ENCODE measurements at places on chromosomes 6 and 20.
A peak's percentile ranks its signal among the peaks of the same experiment; 100 is the strongest.

DNA sequence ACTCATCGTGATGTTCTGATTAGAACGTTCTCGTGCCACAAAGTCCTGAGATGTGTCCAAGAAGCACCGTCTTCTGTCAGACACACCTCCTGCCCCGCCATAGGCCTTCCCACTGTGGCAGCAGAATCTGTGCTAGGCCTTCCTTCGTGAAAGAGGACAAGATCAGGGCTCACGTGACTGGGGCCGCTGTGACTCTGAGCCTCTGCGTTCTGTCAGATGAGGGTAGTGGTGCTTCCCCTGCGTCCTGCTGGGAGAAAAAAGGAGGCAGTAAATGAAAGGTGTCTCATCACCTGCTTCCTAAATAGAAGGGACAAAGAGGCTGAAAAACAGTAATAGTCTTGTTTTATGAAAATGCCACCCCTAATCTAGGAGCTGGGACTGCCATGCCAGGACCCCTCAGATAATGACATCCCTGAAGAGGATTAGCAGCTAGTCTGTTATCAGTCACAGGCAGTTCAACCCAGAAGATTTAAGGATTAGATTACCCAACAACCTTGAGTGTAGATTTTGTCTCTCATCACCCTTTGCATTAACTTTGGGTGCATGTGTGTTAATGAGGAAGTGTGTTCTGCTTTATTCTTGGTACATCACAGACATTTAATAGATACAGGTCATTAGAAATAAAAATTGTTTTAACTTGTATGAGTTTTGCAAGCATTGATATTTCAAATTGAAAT is 4.1 kb downstream of the DNAJC5 start:
- no peak for DNase-seq

GRCh38 chr6:33427585-33428223 is 7.8 kb downstream of the SYNGAP1 start:
- DNase-seq, result peak; percentile 46

DNA sequence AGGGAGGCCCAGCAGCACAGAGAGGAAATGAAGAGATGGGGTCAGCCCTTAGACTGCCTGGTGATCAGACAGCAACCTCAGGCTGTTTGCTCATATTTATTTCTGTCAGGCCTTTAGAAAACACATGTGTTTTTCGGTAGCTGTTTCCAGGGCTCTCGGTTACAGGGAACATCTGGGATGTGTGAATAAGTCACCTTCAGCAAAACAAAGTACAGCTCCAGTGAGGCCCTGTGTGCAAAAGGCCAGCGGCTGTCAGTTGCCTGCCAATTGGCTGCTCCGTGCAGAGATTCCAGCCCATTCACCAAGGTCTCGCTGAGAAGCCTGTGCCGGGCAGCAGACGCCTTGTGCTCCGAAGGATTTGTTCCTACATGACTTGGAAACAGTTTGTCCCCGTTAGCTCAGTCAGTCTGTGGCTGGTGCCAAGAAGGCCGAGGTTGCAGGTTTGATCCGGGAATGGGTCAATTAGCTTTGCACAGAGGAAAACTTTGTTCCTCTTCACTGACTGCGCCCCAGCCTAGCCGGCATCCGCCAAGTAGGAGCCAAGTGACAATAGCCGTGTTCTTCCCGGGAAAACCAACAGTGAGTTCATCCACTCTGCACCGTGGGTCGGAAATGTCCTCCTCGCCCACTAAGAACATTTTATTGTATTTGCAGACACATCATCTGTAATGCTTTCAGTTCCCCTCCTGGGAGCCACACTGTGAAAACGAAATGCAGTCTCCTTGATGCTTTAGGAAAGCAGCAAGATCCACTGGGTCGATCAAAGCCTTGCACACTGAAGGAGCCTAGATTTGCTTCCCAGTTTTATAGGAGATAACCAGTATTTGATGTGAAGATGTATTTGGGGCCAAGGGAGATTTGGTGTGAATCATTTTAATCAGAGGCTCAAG is 315.4 kb upstream of the CDYL start:
- DNase-seq, result no peak

- DNase-seq, result no peak
Observed at GRCh38 chr6:145274083-145274482, 461.2 kb downstream of the EPM2A start.

DNA sequence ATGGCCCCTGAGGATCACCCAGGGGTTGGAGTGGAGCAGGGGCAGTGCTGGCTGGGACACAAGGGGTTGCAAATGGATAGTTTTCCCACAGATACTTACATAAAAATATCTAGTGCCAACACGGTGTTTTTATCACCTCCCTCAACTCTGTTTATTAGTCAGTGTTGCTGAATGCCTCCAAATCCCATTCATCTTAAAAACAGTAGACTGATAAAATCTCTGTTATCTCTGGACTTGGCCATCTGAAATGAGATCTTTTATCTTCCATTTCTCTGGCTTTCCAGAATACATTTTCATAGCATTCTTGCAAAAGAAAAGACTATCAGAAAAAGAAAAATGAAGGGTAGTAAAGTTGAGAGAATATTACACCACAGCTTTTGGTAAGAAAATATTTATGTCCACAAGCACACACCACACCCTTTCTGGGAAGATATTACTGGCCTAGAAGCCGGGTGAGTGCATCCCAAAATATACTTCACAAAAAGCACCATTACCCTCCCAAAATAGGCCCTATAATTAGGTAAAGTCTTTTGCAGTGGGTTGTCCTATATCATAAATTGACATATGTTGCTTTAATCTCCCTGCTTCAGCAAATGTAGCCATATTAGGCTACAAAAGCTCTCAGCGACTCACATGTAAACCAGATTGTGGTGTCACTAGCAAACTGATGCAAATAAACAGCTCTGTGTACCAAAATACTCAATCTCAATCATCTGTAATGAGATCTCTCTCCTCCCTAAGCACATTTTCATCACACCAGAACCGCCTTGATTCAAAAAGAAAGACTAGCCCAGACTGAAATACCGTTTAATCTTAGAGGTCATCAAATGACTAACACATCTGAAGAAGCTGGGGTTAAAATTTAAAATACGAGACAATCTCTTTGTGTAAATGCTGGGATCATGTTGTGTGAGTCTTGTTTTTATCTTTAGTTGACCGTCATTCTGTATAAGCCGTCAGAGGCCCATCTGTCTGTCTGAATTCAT is 96.7 kb downstream of the FYN start:
- no peak for DNase-seq

- DNase-seq, result no peak
Observed at GRCh38 chr6:35677456-35677855, 11.3 kb downstream of the FKBP5 start.

DNA sequence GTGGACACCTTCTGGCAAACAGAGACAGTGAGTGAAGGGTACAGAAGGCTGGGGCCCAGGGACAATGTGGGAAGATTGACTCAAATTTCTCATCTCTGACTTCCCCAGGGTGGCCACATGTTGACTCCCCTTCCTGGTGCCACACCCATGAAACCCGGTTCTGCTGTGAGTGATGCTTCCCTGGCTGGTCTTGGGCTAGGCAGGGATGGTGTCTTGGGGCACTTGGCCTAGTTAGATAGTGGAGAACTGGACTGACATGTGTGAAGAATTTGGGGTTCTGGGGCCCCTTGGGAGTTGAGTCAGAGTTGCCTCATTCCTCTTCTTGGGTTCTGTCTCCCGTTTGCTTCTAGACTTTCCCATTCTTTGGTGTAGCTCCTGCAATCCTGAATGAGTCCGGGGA is 34.2 kb downstream of the GSS start:
- no peak for DNase-seq

GRCh38 chr20:9412309-9412708 is 102.1 kb upstream of the LAMP5 start:
- no peak for DNase-seq

- no peak for DNase-seq
Observed at GRCh38 chr6:98880486-98880885, 46.1 kb downstream of the POU3F2 start.

GRCh38 chr6:163651915-163652668 is 237.6 kb downstream of the QKI start:
- DNase-seq, result no peak

GRCh38 chr20:19396460-19397081 is 184.1 kb downstream of the SLC24A3 start:
- DNase-seq, result no peak

GRCh38 chr20:33015114-33015484 is 7.6 kb downstream of the BPIFB2 start:
- DNase-seq, result no peak

GRCh38 chr6:127176146-127176545 is 57.7 kb downstream of the RSPO3 start:
- DNase-seq, result no peak

DNA sequence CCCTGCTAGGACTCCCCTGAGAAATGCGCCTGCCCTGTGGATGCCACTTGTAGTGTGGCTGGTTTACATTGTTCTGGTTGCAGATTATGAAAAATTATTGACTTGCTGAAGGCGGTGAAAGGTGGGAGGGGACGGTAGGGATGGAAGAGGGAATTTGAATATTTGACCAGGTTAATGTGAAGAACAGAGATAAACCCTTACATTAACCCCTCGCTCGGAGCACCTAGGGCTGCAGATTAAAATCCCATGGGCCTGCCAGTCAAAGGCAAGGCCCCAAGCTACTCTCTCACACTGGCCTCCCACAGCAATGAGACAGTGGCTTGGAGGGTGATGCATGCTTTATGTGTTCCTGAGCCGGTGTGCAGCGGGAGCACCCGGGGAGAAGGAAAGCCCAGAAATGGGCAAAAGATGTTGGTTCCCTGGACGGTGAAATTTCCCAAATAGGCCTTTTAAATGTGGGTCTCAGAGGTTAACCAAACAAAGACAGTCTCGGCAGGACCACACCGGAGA is 2.5 kb downstream of the FOXF2 start:
- no peak for DNase-seq

DNA sequence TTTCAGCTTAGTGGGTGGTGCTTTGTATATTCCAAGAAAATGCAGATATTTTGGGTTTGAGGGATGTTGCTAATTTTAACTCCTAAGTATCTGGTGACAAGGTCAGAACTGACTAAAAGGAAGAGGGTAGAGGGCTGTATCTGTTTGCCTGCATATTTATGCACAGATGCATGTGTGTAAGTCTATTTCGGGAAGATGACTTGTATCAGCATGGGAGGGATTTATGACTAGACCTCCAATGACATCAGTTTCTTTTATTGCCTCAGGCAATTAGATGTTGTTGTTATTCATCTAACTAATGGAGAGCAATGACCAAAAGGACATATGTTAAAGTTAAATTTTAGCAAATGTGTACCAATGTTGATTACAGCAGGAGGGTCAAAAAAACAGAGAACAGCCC is 734.3 kb downstream of the QKI start:
- DNase-seq, result no peak

DNA sequence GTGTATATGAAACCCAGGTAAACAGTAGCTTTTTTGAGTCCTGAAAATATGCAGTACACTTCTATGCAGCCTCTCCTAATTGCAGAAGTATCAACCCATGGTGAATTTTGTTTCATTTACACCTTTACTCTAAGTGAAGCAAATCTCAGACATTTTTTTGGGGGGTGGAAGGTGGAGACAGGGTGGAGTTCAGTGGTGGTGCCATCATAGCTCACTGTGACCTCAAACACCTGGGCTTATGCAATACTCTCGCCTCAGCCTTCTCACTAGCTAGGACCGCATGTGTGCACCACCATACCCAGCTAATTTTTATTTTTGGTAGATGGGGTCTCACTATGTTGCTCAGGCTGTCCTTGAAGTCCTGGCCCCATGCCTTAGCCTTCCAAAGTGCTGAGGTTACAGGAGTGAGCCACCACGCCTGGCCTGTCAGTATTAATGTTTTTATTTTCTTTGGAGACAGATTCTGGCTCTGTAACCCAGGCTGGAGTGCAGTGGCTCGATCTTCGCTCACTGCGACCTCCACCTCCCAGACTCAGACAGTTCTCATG is 80.3 kb downstream of the JARID2 start:
- no peak for DNase-seq

- no peak for DNase-seq
Observed at GRCh38 chr6:28208111-28208659, 16.9 kb upstream of the ZSCAN9 start.

DNA sequence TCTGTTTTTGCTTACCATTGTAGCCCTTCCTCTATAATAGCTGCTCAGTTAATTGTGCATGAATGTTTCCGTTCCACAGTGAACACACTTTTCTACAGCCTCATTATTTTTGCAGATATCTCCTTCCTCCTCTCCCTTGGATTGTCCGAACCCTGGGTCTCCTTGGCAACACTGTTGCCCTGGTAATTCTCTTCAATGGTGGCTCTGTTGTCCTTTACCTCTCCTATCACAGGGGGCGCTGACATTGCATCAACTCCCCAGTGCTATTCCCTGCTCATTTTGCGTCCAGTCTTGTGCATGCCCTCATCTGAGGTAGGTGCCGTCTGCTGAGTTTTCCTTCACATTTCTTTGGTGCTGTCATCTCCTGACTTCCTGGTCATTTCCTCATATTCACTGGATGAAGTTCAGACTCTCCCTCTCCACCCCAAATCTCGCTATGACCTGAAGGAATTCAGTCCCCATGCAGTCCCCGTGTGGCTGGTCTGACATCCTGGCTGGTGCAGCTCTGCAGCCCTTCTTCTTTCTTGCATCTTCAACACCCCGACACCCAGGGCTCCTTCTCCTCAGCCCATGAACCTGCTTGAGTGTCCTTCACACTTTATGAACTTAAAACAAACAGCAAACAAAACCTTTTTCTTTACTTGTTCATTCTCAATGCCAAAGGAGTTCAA is 21.1 kb downstream of the PHACTR2 start:
- DNase-seq, result no peak

DNA sequence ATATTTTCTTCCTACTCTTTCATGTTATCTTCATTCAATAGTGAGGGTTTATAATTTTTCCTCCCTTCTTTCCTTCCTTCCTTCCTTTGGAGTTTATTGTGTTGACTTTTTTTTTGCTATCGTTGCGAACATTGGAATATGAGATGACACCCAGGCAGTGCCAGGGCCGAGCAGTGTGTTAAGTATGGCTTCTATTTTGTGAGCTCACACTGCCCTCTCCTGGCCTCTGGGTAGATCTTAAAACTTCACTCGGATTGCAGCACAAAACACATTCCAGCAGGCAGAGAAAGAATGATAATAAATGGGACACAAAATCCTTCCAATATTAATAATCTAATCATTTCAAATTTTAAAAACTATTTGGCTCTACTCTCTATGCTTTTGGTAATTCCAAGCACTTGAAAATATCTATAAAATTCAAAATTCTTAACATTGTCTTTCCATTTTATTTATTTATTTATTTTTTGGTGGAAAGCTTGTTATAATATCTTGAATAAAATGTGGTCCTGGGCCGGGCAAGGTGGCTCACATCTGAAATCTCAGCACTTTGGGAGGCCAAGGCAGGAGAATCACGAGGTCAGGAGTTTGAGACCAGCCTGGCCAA is 147.4 kb upstream of the OLIG3 start:
- peak; percentile 12 for DNase-seq

- no peak for DNase-seq
Observed at GRCh38 chr6:137751768-137752560, 115.1 kb upstream of the TNFAIP3 start.

DNA sequence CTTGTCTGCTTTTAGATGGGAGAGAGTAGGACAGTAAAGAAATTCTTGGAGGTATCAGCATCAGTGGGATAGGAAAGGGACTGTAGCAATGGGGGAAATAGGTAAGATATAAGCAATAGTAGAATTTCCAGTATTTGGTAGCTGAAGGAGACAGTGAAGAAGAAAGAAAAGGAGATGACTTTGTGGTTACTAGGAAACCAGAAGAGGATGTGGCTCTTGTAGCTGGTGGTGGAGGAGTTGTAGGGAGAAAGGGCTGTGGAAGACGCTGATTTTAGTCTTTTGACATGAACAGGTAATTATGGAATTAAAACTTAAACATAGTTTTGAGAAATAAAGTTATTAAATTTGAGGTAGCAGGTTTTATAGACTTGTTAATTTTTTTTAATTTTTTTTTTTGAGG is 26.1 kb downstream of the SH3BGRL2 start:
- no peak for DNase-seq
